ENCODE measurements at places on chromosomes 5 and 9. TPM values are rescaled to one million over a fixed set of nuclear protein-coding genes. Genes with fewer than 3 reads are reported as not detected.

- no peak for DNase-seq
Measured at GRCh38 chr5:107112216-107112615, 558.5 kb downstream of the EFNA5 start.

DNA sequence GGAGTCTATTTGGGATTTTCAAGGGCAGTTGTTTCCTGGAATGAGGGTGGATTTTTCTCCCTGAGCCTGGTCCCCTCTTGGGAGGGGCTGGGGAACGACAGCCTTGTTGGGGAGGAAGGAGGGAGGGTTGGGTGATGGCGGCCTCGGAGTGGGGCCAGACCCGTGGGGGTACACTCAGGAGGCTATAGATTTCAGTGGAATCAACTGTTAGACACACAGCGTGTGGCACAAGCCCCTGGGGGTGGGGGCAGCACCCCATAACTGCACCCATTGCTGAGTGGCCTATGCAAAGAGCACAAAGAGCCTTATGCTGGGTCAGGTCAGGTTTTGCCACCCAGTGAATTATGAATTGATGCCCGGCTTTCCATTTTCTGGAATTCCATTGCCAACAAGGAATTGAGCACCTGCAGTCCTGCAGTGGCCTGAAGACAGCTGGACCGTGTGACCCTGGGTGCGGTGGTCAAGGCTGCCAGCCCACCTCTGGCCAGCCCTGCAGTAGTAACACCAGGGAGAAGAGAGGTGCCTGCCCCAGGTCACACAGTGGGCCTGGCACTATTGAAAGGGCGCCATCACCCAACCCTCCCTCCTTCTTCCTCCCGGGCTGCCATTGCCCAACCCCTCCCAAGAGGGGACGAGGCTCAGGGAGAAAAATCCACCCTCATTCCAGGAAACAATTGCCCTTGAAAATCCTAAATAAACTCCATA lies 8.4 kb downstream of the MYMK start:
- DNase-seq: no peak

The PCDHGC3 gene
- total RNA-seq: 56.5 TPM

DNA sequence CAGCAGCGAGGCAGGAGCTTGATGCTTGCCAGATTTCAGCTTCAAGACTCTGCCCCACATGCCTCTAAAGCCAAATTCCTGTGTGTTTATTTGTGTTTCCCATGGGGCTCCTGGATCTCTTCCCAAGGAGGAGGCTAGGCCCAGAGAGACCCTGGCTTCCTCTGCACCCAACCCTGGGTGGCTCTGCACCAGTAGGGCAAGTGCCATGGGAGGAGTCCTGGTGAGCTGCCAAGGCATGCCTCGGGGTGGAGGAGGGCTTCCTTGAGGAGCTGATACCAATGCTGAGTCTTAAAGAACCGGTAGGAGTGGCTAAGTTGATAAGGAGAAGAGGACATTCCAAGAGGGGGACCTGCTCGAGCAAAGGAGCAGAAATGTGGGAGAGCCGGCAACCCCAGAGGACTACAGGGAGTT lies 6.8 kb upstream of the TIFAB start:
- no peak for DNase-seq

The CEP72 gene
- total RNA-seq: 1.8 TPM

Measured in esophagus muscularis mucosa (tissue), 4 donors.